NCI-H1436 (cell line): ENCODE measurements at places on chromosomes 16 and 17.

DNA sequence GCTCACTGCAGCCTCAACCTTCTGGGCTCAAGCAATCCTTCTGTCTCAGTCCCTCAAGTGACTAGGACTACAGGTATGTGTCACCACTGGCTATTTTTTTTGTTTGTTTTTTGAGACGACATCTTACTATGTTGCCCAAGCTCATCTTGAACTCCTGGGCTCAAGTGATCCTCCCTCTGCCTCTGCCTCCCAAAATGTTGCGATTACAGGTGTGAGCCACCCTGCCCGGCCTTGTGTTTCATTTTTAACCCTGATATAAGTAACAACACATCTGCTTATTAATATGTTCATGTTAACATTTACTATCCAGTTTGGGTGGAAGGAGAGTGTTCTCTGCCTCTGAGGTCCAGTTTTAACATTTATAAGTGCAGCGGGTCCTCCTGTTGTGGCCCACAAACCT is 3.1 kb downstream of the FAM20A start:
- DNase-seq, result no peak

- no peak for DNase-seq
Observed at GRCh38 chr17:61488878-61489718, 36.9 kb downstream of the TBX4 start.

DNA sequence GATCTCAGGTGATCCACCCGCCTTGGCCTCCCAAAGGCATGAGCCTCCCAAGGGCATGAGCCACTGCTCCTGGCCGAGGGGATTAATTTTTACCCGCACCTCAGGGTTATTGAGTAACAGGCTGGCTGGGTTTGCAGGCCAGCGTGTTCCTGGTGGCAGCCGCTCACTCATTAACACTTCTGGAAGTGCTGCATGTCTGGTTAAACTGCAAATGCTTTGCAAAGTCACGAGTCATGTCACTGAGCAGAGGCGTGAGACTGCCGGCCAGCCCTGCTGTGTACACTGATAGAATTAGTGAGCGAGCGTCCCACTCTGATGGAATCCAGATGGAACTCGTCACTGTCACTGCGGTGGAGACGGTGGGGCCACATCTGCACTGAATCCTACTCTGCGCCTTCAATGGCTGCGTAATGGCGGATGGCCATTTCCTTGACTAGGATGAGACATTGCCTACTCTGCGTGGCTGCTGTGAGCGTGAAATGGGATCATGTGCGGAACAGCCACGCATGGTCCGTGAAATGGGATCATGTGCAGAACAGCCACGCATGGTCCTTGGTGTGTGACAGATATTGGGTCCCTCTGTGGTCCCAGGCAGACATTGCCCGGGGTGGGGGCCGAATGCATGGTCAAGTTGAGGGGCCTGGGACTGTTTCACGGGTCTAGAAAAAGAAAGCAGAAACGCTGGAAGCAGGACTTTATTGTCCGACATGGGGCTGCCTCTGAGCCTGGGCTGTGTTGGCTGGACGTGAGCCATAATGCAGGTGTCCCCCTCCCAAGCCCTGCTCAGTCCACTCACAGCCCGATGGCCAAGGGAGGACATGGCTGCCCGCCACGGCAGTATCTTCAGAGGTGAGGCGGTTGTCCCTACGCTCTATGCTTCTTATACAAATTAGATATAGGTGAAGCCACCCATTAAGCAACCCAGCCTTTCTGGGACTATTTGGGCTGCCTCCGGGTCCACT is 740 bp upstream of the SLC5A10 start:
- no peak for DNase-seq

- DNase-seq, result peak; percentile 3
Observed at GRCh38 chr16:69187446-69188235, 677 bp downstream of the SNTB2 start.

GRCh38 chr17:49494986-49495841 is at the start of gene NGFR:
TSS of gene NGFR (plus strand) at chr17:49495293. CDS start at chr17:49495418, 125 bp downstream.
- peak; percentile 56 for DNase-seq
